ENCODE measurements at places on chromosomes 13 and 19.

- DNase-seq, result no peak
These were observed 27.1 kb downstream of the EXOSC8 start for GRCh38 chr13:37027639-37028038.

DNA sequence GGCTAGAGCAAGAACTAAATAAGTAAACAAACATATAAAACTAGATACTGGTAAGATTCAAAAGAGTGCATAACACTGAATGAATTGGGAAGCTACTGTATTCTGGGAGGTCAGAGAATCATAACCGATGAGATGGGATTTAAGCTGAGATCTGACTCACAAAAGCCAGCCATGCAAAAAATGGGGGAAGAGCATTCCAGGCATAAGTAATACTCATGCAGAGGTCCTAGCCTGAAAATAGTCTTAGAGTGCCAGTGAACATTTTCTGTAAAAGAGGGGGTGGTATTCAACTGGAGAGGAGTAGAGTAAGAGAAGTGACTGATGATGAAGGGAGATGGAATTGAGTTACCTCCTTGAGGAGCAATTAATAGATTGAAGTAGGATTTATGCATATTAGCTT, 872.0 kb upstream of the GPC6 start:
- DNase-seq, result no peak

GRCh38 chr13:105048677-105049076, 1486.8 kb downstream of the EFNB2 start:
- no peak for DNase-seq

DNA sequence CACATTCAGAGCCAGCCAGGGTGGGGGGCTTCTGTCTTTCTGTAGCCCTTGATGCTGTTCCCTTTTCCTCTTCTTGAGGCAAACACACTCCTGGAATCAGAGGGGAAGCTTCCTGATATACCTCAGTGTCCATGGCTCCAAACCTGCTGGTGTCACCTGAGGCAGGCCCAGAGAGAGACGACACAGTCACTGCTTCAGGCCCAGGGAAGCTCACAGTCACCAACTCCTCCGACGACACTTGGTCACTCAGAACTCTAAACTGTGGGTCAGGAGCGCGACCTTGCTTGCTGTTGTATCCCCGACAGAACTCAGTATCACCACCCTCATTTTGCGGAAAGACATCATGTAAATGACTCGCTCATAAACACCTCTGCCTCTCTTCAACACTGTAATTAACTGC, 1.1 kb downstream of the ATP13A1 start:
- no peak for DNase-seq

GRCh38 chr13:95703576-95703975, 26.6 kb downstream of the DNAJC3 start:
- no peak for DNase-seq

DNA sequence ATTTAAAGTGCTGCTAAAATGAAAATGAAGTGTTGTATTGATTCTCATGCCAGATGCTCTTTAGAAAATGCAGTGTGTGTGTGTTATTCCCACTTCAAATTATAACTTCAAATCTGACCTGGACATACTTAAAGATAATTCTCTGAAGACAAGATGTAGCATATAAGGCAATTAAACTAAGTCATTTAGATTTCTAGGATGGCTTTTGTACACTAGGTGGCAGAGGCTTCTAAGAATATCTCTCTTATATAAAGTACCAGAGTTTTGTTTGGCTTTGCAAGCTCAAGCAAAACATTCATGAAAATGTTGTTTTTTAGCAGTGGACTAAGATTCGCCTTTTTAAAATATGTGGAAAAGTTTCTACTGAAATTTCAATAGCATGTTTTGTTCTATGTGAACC, 407.2 kb downstream of the GPC5 start:
- no peak for DNase-seq

- peak; percentile 99 for DNase-seq
These were observed at the start of gene JOSD2 for GRCh38 chr19:50511069-50511822. Gene JOSD2 (minus strand): TSS chr19:50511191. CDS start chr19:50510431, 760 bp downstream.

- DNase-seq, result no peak
These were observed at the start of gene ADGRE3 for GRCh38 chr19:14674764-14675163. Gene ADGRE3 (minus strand): TSS chr19:14674844. CDS start chr19:14674770, 74 bp downstream.

DNA sequence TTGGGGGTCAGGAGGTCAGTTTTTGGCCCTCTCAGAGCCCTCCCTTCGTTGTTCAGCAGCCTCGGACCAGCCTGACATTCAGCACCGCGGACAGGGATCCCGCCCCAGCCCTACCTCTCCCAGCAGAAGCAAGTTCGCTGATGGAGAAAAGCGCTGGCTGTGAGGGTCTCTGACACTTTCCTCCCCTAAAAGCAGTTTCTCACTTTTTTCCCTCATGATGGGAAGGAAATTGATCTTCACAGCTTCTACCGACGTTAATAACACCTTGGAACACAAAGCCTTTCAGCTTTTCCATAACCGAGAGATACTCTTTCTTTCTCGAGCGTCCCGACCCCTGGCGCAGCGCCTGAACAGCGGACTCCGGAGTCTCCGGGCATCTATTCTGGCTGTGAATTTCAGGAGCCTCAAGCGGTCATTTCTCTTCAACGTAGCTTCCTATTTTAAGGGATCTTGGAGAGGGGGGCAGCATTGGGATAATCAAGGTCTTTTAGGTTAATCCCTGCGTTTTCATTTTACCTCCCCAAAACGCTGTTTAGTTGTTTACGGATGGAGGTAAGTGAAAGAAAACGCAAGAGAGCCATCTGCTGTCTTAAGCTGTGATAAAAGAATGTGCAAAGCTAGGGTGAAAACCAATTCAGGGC, 467.2 kb downstream of the ITGBL1 start:
- DNase-seq, result no peak

DNA sequence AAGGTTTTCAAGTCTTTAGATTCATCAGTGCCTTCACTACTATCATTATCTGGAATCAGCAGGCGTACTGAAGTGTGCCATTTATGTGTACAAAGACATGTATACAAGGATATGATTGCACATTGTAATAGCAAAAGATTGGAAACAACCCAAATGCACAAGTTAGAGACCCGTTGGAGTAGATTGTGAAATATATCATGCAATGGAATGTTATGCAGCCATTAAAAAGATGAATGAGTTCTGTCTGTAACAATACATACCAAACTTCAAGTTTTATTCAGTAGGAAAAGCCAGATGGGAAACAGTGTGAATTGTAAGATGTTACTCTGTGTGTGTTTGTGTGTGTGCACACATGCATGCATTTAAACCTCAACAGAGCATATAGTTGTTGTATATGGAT, 97.9 kb downstream of the DGKH start:
- DNase-seq, result no peak

DNA sequence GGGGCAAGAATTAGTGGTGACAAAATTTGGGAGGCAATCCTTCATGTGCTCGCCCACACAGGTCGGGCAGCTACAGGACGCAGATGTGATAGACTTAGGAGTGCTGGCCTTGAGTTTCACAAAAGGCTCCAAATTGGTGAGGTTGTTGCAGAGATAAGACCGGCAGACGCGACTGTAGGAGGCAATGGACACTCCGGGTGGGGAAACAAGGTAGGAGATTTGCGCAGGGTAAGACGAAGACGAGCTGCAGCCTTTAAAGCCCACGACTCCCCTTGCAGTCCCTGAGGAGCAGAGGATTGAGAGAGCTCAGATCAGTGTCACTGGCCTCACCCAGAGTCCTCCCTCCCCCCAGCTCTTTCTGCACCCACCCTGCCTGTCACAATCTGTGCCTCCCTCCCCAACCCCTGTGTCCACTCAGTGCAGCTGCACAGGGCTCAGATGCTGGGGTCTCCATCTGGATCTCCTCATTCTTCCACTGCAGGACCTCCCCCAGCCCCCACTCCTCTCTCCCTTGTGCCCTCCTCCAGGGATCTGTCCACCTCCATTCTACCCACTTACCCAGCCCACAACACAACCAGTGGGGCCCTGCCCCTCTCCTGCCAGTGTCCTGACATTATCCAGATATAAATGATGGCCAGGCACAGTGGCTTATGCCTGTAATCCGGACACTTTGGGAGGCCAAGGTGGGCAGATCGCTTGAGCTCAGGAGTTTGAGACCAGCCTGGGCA, 6.3 kb downstream of the LYPD4 start:
- no peak for DNase-seq

DNA sequence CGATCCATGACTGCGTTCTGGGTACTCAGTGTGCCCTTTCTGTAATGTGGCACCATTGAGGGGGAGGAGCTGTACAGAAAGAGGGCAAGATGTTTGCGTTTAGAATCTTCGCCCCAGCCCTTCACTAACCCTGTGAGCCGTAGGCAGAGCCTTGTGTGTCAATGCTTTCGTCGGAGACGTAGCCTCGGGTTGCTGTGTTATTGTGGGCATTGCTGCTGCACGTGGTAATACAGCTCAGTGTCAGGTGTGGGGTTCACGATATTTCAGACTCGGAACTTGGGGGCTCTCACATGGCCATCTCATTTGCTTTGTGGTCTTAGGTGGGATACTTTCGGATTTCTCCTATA, 6.1 kb downstream of the RPS9 start:
- no peak for DNase-seq

- peak; percentile 85 for DNase-seq
These were observed 91.6 kb downstream of the GNG7 start for GRCh38 chr19:2610637-2611482.

- DNase-seq, result peak; percentile 67
These were observed 12.8 kb downstream of the POLR2E start for GRCh38 chr19:1082165-1082927.

DNA sequence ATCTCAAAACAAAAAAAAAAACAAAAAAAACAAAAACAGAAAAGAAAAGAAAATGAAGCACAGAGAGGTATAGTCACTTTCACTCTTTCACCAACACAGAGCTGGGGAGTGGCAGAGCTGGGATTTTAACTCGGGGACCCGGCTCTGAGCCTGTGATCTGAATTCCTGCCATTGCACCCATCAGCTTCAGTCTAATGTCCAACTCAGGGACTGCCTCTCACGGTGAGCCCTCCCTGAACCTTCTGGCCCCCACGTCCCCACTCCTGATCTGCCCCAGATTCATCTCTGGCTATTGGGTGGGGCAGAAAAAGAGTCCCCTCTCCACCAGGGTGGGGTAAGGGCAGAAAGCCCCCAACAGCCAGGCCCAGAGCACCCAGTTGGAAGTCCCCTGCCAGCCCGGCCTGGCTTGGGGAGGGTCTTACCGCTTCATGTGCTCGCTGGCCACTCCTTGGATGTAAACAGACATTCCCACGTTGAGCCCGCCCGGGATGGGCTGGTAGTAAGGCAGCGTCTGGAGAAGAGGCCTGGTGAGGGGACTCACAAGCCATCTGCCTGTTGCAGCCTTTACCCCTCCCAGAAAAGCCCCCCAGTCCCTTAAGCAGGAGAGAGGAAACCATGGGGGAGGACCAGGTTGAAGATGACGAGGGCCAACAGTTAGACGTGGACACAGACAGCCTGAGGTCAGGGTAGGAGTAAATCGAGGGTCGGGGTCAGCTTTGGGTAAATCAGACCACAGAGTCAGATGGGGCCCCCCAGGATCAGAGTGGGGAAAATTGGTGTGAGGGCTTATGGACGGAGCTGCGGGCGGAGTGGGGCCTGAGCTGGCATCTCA, 520 bp downstream of the LGALS4 start:
- DNase-seq, result no peak

DNA sequence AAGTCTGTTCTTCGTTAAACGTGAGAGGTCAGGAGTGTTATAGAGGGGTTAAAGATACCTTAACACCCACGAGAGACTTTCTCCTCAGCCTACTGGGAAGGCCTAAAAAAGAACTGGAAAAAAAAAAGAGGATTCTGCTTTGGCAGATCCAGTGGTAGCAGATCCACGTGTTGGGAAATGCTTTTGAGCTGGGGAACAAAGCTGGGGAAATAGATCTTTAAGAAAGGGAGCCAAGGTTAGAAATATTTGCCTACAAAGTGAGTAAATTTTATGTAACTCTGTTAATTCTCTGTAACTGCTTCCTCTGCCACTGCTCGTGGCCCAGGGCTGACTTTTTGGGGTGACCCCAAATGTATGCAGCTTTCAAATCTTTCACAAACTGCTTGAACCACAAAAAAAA, 11.7 kb downstream of the RFX2 start:
- DNase-seq, result no peak

DNA sequence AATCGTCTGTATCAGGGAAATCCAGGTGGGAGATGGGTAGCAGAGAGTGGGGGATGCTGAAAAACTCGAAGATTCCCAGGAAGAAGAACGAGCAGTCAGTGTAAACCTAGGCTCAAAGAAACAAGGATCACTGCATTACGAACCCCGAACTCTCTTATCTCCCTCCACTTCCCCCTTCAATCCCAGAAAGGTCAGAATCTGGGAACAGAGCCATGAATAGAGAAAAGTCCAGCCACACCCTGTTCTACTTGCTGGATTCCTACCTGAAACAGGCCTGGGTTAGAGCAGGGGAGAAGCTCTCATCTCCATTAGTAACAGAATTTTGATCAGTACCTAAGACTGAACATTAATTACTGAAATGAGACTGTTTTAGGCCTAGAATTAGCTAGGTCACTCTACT, 24.4 kb downstream of the EPSTI1 start:
- no peak for DNase-seq

DNA sequence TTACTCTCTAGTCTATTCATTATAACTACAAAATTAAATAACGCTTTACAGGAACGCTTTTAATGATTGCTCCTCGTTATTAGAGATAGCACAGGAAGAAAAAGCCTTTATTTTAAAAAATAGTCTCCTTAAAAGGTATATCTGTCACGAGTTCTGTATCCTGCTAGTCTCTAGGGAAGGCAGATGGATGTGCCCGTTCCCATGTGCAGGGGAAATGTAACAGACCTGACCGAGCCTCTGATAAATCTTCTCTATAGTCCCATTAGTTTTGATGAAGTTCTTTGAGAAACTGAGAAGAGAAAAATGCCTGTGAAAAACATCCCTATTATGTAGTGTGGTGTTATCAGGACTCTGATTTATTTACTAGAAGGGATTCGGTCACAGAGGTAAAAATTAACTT, 226.4 kb downstream of the PCDH9 start:
- no peak for DNase-seq

DNA sequence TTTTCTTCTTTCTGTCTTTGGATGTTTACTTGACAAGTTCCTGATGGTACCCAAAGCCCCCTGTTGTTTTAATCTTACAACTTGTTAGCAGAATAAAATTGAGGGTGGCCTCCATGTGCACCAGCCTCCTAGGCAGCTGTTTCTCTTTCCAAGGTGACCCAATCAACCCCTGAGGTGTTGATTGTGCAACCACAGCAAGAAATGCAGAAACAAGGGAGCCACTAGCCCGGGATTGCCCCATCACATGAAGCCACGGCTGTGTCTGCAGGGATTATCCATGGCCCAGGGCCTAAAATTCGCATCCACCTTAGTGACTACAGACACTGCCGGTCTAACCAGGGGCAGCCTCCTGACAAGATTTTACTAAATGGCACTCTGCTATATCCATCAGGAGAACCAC, 14.4 kb downstream of the CEACAM4 start:
- DNase-seq, result no peak

GRCh38 chr19:32352241-32352630, 6.8 kb downstream of the ZNF507 start:
- DNase-seq, result no peak

GRCh38 chr19:29287061-29287460, 74.1 kb upstream of the UQCRFS1 start:
- DNase-seq, result no peak

GRCh38 chr13:109747524-109747923, 38.9 kb downstream of the IRS2 start:
- DNase-seq, result no peak
